GM13976 (cell line): ENCODE measurements at places on chromosomes 11 and 22.

DNA sequence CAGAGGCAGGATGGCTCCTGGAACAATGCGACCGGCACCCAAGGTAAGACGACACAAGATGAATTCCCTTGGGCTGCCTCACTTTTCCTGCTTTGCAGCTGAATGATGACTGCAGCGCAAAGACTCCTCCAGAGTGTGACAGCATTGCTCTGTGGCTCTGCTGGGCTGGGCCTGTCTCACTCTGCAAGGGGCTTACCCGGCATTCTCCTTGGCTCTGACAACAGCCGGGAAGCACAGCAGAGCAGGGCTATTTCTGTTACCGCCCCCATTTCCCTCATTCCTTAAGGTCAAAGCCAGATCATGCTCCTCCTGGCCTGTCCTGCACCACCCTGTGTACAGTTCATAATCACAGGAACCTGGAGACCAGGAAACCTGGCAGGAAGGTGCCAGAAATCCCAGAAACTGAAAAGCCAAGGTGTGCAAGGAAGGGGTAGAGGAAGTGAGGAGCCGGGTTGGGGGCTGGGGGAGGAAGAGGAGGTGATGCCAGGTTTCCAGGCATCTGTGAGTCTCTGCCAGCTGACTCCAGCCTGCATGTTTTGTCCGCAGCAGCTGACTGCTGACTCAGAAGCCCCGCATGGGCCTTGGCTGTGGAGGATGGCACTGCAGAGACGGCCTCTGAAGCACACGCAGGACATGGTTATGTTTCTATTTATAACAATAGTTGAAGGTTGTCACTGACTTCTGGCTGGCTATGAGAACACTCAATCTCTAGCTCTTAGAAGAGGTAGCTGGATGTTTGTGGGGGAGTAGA is 113.6 kb downstream of the MICAL3 start:
- DNase-seq: peak; percentile 43

DNA sequence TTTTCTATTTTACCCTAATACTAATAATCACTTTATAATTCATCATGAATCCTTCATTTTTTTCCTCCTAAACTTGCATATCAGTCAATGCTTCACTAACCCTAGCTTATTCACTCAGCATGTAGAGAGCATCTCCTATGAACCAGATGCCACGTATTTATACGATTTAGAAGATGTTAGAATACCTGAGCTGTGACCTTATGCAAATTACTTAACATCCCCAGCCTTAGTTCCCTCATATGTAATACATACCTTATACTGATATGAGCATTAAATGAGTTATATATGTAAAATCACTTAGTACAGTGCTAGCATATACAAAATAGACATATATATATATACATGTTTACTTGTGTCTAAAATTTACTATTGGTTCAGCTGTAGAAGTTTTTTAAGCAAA is 9.0 kb downstream of the FAM76B start:
- DNase-seq: no peak

GRCh38 chr11:14565845-14566244 is 45.7 kb upstream of the PSMA1 start:
- no peak for DNase-seq

- DNase-seq: no peak
Observed at GRCh38 chr11:68652683-68653156, 31.6 kb upstream of the GAL start.

GRCh38 chr11:63535734-63536133 is 874 bp upstream of the PLAAT4 start:
- DNase-seq: peak; percentile 16

GRCh38 chr22:45903355-45904135 is 73.4 kb downstream of the WNT7B start:
- no peak for DNase-seq

DNA sequence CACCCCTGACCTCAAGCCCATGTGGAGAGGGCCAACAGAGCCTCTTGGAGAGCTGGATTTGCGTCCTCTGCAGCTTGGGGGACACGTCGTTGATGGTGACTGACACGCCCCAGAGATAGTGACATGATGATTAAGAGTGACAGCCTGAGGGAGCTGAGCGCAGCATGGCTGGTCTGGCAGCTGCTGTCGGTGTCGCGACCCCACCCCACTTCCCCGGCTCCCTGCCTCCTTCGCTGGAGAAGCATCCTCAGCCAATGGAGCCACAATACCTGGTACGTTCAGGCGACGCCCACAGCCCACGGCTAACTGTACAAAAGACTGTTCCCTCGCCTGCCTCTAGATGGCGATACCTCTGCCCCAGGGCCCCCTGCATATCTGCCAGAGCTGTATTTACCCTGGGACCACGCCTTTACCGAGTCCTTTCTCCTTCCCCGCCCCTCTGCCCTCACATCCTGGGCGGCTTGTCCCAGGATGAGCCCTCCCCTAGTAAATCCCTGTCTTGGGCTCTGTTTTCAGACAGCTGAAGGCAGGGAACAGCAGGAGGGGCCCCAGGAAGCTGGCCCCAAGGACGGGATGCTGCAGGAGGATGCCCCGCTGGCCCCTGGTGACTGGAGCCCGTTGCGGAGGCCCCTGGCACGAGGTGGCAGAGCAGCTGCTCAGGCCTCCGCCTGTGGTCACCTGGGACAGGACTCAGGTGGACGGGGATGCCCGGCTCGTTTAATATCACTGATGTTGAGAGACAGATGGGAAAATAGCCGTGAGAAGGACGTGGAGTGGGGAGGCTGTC is 90.6 kb downstream of the RPS6KA4 start:
- peak; percentile 91 for DNase-seq

DNA sequence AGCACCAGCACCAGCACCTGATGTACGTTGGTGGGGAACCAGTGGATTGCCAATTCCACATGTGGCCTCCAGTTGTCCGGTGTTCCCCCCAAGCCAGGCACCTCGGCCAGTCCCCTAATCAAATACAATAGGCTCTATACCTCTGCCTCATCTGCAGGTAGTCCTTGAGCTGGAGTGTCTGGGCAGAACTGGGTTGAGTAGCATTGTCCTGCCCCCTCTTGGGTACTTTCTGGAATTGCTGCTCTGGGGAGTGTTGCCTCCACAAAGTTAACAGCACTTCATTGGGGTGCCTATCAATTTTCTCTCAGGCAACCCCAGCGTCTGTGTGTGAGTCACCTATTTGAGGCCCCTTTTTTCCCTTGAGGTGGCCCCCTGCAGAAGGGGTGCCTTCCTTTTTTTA is 413.0 kb upstream of the LARGE1 start:
- DNase-seq: no peak

- no peak for DNase-seq
Observed at GRCh38 chr11:65496304-65497140, 2.3 kb upstream of the MALAT1 start.

DNA sequence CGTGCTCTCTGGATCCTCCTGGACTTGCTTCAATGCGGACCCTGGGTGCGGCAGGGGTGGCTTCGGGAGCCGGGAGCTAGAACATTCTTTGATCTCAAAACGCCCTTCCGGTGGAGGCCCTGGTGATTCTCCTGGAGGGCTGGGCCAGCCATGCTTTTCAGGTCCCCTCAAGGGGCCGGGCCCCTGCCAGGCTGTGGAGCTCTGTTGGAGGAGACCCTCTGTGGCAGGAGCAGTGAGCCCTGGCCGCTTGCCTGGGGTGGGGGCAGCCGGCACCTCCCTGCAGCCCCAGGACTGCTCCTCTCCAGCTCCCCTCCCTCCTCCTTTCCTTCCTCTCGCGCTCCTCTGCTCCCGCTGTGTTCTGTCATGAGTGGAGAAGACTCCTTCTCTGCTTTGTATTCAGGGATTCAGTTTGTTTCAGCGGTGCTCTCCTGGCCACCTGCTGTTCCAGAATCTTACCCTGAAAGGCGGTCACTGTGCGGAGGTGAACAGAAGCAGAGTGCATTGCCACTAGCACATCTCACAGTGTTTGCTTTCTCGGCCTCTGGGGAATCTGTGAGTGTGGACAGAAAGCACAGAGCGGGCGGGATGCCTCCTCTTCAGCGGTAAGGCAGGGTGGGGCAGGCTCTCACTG is 289.1 kb downstream of the TBC1D22A start:
- DNase-seq: no peak

- no peak for DNase-seq
Observed at GRCh38 chr11:122963961-122964360, 17.7 kb downstream of the BSX start.

DNA sequence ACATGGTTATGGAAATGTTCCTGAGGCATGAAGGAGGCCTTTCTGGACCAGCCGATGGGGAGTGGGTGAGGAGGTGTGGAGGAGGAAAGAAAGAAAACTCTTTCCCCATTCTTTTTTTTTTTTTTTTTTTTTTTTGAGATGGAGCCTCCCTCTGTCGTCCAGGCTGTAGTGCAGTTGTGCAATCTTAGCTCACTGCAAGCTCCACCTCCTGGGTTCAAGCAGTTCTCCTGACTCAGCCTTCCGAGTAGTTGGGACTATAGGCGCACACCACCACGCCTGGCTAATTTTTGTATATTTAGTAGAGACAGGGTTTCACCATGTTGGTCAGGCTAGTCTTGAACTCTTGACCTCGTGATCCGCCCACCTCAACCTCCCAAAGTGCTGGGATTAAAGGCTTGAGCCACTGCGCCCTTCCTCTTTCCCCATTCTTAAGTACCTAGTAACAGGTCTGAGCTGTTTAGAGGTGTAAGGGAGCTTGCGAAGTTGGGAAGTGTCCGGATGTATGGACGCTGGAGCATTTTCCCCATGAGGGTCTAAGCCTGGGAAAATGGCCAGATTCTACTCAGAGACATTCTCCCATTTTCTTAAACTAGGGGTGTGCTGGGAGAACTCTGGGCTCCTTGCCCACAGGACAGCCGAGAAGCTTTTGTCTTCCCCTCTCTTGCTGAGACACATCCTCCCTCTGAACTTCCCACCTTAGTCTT is 135.8 kb downstream of the TEAD1 start:
- DNase-seq: no peak

DNA sequence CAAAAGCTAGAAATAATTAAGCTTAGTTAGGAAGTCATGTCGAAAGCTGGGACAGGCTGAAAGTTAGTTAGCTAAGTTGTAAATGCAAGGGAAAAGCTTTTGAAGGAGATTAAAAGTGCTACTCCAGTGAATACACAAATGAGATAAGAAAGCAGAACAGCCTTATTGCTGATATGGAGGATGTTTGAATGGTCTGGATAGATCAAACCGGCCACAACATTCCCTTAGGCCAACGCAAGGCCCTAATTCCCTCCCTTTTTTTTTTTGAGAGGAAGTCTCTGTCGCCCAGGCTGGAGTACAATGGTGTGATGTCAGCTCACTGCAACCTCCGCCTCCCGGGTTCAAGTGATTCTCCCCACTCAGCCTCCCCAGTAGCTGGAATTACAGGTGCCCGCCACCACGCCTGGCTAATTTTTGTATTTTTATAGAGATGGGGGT is 23.3 kb upstream of the WEE1 start:
- DNase-seq: no peak

DNA sequence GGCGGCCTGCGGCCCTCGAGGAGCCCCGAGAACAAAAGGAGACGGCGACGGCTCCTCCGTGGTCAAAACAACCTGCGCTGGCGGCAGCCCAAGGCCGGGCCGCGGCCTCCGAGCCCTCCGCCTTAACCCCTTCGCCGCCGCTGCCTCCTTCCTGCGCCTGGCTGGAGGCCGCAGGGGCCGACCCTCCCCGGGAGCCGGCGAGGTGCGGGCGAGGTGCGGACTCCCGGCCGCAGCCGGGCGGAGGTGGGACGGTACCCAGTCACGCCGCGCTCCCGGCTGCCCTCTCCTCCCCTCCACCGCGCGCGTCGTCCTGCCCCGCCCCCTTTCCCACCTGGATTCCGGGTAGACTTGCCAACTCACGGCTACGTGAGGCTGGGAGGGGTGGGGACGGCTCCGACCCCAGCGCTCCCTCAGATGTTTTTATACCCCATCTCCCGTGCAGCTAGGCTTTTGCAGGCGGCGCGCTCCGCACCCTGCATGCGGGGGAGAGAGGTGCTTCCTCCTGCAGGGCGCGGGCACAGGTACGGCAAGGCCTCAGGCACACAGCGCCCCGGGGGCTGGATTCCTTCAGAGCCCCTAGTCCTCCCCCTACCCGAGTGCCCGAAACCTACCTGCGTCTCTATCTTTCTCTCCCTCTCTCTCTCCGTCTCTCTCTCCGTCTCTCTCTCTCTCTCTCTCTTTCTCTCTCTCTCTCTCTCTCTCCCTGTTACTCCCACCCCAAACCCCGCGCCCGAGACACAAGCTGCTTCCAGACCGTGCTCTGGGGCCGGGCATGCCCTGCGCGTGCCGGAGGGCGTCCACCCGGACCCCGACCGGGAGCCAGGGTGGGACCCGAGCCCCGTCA is 2.0 kb downstream of the PDGFB start:
- no peak for DNase-seq

- no peak for DNase-seq
Observed at GRCh38 chr11:127039591-127039990, 39.0 kb upstream of the KIRREL3 start.

DNA sequence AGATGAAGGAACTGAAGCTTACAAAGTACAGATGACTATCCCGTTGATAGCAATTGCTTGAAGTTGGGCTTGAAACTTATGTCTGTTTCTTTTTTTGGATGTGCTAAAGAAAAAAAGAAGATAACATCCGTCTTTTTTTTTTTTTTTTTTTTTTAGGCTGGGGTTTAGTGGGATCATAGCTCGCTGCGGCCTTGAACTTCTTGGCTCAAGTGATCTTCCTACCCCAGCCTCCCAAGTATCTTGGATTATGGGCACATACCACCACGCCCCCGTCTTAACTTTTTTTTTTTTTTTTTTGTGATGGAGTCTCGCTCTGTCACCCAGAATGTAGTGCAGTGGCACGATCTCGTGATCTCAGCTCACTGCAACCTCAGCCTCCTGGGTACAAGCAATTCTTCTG is 40.8 kb upstream of the SCN3B start:
- DNase-seq: no peak

DNA sequence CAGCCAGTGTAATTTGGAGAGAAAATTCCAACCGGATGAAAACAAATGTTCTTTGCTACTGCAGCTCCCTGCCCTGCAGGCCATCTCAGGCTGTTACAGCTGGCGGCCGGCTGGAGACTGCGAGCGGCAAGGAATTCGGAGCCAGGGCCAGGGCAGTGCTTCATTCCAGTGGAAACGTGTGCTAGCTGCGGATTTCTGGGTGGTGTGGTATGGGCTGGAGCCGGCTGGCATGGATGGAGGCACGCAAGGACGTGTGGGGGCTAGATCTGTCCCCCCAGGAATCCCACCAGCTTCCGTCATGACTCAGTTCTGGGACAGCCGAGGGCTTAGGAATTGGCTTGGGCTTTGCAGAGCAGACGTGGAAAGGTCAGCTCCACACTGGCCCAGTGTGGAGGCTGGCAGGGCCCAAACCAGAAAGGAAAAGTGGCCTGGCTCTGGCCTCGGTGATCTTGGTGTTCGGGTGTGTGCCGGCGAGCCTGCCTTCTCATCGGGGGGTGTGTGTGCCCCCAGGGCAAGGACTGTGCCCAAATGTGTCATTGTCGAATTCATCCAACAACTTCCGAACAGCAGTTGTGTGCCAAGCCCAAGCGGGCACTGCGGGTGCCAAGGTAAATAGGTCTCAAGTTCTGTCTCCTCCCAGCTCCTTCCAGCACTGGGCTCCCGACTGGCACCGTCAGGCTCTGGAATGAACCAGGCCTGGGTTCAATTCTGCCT is 48.1 kb upstream of the SHISAL1 start:
- DNase-seq: no peak

DNA sequence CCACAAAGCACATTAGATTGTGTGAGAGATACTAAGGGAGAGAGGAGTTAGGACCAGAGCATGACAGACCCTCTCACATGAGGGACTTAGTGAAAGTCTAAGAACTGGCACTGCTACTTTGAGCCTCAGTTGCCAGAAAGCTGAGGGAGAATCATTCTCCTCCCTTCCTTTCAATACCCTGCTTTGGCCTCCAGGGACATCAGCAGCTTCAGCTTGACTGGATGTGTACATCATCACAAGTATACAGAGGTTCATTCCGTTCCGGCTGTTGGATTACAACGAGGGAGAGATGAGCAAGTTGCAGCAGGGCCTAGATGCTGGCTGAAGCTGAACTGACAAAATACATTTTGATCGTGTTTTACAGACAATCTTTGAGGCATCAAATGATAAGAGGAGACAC is 15.7 kb upstream of the ANO5 start:
- no peak for DNase-seq
